HCT116 (cell line): ENCODE measurements at places on chromosomes 13 and 19.

- DNase-seq, result no peak
Measured at GRCh38 chr19:19006213-19006612, 27.1 kb downstream of the SUGP2 start.

GRCh38 chr19:1066748-1067340 is at the start of gene ARHGAP45:
TSS of gene ARHGAP45 (plus strand) at chr19:1067167. CDS start at chr19:1067406, 239 bp downstream.
- no peak for DNase-seq

DNA sequence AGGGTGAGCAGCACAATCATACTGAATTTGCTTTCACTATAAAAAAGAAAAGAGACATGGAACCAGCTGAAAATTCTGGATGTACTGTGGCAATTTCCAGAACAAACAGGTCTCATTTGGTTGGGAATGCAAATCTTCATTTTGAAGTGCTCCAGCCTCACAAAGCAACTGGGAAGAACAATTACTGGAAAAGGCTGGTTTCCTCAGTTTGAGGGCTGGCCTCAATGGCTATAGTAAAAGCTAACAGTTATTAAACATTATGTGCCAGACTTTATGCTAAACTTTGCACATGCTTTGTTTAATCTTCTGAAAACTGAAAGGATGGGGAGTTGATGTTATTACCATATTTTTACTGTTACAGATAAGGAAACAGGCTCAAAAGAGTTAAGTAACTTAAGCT is 3.0 kb downstream of the OBI1 start:
- no peak for DNase-seq

DNA sequence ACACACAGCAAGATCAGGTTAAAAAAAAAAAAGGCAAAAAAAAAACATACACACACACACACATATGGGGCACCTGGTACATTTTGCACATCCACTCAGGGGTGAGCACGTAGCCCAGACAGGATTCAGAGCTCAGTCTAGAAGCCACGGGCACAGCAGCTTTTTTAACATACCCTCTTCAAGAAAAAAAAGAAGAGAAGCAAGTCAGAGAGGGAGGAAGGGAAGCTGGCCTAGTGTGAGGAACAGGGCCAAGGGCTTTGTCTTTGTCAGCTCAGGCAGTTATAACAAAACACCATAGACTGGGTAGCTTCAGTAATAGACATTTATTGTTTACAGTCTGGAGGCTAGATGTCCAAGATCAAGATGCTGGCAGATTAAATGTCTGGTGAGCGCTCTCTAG is 2.3 kb upstream of the TPM4 start:
- no peak for DNase-seq

- DNase-seq, result no peak
Measured at GRCh38 chr19:15466851-15467733, 2.7 kb upstream of the RASAL3 start.

- no peak for DNase-seq
Measured at GRCh38 chr13:44299152-44299943, 74.3 kb upstream of the SERP2 start.

DNA sequence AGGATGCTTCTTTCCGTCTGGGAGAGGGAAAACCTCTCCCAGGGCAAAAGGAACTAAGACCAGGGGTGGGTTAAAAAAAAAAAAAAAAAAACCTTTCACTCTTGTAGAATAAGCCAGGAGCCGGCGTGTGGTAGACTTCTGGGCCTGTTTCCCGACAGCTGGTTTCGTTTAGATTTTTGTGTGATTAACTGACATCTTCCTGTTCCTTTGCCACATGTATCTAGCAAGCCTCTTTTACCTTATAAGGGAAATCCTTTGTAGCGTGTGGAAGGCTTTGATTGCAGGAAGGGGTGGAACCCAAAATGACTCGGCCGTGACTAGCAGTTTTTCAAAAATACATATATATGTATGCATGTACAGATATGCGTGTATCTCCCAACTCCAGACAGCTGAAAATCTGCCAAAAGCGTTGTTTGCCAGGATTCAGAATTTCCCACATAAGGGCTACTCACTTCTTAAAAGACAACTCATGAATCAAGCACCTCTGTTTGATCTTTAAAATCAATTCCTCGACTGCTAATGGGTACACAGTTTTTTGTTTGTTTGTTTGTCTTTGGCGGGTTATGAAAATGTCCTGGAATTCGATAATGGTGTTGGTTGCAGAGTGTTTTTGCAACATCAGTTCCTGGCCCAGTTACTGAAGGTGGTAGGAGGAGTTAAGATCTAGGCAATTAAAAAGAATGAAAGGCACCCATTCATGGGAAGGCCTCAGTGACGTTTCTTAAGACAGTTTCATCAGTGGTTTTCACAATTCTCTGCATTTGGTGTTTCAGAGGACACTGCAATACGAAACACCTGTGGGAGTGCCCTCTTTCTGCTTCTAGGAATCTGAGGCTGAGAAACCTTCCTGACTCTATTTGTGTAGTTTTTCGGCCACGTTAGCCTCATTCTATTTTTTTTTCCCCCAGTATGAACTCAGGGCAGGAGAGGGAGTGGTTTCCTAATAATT is 2.7 kb downstream of the TPM4 start:
- peak; percentile 67 for DNase-seq

DNA sequence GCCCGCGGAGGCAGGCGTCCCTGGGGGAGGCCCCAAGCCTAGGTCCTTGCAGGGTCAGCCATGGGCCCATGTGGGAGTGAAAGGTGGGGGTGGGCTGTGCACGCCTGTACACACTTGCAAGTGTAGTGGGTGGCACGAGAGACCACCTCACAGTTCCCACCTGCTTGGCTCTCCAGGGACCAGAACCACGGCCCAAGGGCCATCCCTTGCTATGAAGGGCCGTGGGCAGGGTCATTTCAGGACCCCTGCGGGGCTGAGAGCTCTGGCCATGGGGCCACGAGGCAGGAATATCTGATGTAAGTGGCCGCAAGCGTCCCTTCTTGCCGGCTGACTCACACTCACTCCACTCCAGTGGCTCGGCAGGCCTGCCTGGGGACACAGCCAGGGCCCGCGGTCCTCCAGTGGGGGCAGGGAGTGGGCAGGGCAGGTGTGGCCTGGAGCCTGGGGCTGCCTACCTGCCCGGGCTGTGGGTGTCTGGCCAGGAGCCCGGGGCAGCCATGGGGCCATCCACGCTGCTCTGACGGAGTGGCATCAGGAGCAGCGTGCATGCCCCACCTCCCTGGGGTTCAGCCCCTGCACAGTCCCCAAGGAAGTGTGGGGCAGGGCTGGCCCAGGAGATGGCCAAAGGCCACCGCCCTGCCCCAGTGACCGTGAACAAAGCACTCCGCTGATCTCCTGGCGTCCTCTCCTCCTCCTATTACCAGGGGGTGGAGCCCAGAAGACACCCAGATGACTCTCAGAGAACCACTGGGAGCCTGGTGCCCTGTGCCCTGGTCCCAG is 8.6 kb upstream of the MKNK2 start:
- DNase-seq, result peak; percentile 83

GRCh38 chr13:21996049-21996448 is 325.2 kb downstream of the FGF9 start:
- DNase-seq, result no peak

GRCh38 chr19:42115219-42115618 is 17.0 kb downstream of the POU2F2 start:
- DNase-seq, result no peak

GRCh38 chr19:6739883-6740588 is 556 bp downstream of the TRIP10 start:
- no peak for DNase-seq

DNA sequence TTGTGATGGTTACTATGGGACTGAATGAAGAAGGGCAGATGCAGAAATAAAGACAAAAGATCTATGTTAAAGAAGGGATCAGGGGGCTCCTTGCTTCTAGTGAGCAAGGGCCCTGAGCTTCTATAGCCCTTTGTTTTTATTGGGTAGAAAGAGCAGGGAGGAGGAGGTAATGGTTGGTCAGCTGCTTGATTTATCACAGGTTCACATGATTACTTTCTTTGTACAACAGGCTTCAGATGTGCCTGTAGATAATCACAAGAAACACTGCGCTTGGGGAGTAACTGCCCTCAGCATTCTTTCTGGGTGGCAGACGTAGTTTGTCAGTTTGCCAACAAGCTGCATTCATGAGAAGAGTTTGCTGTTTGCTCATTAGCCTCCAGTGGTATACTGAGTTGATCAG is 4.8 kb upstream of the ZNF439 start:
- DNase-seq, result no peak

GRCh38 chr13:107233541-107233940 is 665.6 kb upstream of the ARGLU1 start:
- no peak for DNase-seq

DNA sequence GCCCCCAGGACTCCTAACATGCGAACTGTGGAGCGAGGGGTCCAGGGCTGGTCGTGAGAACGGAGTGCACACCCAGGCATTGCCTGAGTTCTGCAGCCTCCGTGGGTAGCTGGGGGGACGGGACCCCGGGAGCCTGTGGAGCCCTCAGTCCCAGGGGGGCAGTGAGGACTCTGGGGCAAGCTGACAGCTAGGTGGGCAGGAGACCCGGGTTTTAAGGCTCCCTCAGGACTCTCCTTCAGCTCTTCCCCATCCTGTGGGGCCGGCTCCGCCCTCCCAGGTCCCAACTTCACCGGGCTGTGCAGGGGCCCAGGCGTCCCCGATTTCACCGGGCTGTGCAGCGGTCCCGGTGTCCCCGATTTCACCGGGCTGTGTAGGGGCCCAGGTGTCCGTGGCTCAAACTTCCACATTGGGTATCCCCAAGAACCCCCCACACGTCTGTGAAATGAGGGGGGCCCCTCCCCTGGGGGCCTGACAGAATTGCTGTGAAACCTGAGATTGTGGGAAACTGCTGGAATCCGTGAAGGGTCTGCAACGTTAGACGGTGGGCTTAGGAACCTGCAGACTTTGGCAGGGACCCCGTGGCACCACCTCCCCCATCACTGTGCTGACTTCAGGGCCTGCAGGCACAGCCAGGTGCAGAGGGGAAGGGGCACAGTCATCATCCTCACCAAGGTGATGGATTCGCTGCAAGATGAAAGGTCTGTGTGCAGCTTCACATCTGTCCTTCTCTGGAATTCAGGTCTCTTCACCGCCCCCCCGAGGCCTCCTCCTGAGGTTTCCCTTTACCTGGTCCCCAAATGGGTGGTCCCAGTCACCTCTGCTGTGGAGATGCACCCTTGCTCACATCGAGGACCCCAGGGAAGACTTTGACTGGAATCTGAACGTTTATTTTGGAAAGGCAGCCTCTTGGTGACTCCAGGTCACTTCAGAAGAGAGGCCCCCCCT is 73.2 kb upstream of the MCF2L start:
- DNase-seq, result no peak

- no peak for DNase-seq
Measured at GRCh38 chr13:75299246-75299645, 182.7 kb downstream of the TBC1D4 start.

GRCh38 chr19:44552324-44552723 is 22.8 kb upstream of the CEACAM20 start:
- DNase-seq, result peak; percentile 63

DNA sequence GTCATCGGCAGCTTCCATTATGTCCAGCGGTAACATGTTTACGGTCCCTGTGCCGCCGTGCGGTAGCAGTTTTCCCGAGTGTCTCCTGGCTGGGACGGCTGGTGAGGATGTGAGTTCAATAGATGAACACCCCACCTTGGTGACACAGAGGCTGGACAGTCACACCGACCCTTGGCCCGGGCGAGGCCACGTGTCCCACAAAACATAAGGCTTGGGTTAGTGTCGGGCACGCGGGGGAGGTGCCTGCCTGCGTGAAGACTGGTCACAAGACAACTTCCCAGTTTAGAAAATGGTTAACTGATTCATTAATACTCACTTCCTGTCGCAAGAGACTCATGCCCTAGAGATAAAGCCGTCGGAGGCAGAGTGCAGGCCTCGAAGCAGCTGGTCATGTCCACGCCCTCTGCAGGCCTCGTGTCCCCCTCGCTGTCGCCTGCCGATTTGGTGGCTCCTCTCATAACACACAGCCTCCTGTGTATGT is 17.2 kb downstream of the RASA3 start:
- DNase-seq, result no peak

- no peak for DNase-seq
Measured at GRCh38 chr13:39034085-39034484, 3.8 kb downstream of the PROSER1 start.

- no peak for DNase-seq
Measured at GRCh38 chr19:4136680-4137088, 12.8 kb upstream of the MAP2K2 start.

DNA sequence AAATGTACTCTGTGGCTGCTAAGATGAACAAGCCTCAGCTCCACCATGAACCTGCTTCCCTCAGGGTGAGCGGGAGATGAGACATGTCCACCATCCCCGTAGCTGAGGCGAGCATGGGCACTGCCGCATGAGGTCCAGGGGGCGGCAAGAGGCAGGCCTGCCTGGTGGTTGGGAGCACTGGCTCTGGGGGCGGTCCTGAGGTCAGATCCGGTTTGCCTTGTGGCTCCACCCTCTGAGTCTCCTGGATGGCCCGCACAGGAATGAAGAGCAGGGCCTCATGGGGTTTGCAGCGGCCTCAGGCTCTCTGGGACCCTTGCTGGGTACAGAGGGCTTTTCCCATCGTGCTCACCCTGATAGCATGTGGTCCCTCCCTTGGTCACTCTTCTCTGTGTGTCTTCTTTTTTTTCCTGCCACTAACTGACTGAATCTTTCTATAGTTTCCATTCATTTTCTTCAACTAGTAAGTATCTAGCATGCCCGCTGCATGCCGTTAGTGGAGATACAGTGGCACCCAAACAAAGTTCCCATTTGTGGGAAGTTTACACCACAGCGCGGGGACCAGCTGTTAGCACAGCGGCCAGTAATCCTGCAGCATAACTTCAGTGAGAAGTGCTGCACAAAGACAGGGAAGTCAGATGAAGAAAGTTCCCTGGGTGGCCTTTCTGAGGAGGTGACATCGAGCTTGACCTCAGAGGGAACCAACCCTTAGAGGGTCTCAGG is 37.3 kb downstream of the CAPN12 start:
- no peak for DNase-seq

DNA sequence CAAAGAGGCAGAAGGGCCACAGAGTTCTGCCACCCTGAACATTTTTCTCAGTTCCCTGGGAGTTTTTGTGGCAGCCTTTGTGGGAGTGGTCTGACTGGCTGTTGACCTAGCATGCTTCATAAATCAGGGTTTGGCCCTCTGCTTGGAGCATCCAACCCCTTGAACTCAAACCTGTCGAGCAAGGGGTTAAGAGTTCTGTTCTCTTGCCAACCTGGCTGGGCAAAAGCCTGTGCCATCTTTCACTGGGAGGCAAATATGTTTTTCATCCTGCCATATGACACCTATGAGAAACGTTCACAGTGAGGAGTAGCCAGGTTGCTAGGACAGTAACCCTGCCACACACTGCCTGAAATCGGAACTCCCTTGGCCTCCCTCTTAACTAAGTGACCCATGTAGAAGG is 7.7 kb upstream of the TEX26 start:
- no peak for DNase-seq

- DNase-seq, result no peak
Measured at GRCh38 chr19:15264933-15265206, 32.6 kb upstream of the EPHX3 start.
